ENCODE measurements at places on chromosomes 11 and 22.

GRCh38 chr11:2519862-2520735 lies 75.3 kb downstream of the KCNQ1 start:
- DNase-seq: no peak

- DNase-seq: no peak
Observed at GRCh38 chr11:18056561-18057181, 10.6 kb upstream of the TPH1 start.

DNA sequence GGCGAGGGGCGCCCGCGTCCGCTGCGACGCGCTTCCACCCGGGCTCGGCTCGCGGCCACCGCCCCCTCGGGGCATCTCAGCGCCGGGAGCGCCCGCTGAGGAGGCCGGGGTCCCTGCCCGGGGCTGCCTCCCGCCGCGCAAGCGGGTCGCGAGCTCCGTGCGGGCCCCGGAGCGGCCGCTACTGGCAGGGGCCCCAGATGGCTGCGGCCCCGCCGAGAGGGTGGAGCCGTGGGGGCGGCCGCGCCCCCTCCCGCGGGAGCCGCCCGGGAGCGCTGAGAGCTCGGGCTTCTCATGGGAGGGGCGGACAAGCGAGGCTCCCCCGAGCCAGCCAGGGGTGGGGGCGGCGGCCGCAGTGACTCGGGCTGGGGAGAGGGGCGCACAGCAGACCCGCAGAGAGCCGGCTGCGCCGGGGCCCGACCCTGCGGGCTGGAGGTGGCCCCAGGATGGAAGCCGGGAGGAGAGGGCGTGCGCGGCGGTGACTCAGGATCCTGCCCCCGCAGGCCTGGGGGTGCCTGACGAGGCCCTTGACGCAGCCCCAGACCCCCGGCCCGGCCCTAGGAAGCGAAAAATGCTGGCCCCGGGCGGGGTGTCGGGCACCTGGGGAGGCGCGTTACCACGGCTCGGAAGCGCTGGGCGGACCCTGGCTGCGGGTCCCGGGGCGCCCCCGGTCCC lies 603 bp upstream of the ZFTA start:
- DNase-seq: peak; percentile 18

DNA sequence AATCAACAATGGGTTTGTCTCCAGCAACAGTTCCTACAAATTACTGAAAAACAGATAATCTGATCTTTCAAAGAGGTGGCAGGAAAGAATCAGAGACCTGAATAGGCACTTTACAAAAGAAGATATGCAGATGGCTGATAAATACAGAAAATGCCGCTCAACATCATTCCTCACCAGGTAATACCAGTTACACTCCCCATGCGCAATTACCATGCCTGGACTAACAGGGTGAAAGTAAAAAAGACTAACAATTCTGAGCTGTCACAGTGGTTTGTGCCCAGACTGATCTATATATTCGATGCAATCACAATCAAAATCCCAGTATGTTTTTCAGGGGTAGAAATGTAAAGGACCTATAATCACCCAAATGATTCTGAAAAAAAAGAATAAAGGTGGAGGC lies 10.0 kb downstream of the SNX32 start:
- DNase-seq: no peak

GRCh38 chr11:66251809-66252208 lies 16.6 kb upstream of the RAB1B start:
- no peak for DNase-seq

GRCh38 chr11:23606191-23606590 lies 745.9 kb upstream of the CCDC179 start:
- no peak for DNase-seq

DNA sequence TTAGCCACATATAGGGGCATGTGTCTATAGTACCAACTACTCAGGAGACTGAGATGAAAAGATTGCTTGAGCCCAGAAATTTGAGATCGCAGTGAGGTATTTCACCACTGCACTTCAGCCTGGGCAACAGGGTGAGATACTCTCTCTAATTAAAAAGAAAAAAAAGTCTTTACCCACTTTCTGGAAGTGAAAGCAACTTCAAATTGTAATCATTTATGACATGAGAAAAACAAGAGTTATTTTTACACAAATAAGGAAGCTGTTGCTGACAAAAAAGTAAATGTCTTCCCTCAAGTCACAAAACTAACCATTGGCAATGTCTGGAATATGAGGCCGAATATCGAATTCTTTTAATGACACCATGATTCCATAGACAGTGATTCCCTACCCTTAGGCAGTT lies 71.4 kb downstream of the GLYATL1 start:
- DNase-seq: no peak

DNA sequence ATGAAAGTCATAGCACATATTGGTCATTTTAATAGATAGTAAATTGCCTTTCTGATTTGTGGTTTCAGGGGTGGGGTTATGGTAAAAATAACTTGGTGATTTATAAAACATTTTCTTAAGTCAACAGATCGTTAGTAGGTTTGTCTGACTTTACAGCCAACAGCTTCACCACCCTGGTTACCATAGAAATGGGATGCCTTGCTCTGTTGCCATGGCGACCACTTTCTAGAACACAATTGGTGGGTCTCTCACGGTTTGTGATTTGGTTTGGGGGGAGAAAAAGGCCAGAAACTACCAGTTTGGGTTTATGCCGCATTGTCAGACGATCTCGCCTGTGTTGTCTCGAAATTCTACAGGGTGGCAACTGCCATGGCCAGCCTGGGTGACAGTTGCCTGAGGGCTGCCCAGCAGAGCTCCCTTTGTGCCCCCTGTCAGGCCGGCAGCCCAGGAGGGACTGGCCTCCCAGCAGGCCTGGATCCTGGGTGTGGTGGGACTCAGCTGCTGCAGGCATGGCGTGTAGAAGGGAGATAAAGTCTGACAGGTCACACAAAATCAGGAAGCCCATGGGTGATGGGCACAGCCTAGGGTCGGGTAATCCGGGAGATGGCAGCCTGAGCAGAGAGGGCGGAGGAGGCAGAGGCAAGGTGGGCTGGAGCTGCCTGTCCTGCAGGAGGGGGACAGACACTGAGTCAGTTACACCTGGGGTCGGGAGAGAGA lies 30.9 kb downstream of the KCNC1 start:
- no peak for DNase-seq

- DNase-seq: no peak
Observed at GRCh38 chr11:84061726-84062125, 775.6 kb upstream of the CCDC90B start.

- no peak for DNase-seq
Observed at GRCh38 chr11:65589444-65590239, 6.0 kb downstream of the KCNK7 start.

DNA sequence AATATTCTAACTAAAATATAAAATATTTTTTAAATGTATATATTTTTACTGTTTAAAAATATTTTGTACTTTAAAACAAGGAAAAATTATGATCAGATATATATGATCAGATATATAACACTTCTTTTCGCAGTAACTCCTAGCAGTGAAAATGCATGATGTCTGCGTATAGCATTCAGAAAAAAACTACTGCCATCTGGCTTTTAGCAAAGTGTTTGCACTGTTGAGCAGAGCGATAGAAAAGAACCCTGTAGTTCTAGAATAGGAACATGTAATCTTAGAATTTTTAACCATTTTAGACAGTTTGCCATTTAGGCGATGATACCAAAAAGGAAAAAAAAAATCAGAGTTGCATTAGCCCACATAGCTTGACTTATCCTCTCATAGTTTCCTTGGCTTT lies 370.4 kb upstream of the ANO3 start:
- DNase-seq: peak; percentile 3

DNA sequence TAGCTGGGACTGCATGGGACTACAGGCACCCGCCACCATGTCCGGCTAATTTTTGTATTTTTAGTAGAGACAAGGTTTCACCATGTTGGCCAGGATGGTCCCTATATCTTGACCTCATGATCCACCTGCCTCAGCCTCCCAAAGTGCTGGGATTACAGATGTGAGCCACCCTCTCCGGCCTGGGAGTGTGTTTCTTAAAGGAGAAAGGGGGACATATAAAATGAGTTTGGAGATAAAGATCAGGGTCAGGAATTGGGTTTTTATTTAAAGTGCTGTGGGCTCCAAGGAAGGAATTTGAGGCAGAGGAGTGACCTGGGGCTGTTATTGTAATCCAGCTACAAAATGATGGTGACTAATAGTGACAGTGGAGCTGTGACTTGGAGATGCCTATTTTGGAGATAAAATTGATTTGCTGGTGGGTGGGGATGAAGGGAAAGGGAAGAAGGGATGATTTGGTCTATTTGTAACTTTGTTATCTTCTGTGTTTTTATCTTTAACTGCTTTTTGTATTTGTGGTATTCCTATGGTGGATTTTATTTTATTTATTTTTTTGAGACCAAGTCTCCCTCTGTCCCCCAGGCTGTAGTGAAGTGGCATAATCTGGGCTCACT lies 5.0 kb downstream of the CRKL start:
- DNase-seq: no peak
